GM13977 (cell line): ENCODE measurements at places on chromosomes 2 and 18.

DNA sequence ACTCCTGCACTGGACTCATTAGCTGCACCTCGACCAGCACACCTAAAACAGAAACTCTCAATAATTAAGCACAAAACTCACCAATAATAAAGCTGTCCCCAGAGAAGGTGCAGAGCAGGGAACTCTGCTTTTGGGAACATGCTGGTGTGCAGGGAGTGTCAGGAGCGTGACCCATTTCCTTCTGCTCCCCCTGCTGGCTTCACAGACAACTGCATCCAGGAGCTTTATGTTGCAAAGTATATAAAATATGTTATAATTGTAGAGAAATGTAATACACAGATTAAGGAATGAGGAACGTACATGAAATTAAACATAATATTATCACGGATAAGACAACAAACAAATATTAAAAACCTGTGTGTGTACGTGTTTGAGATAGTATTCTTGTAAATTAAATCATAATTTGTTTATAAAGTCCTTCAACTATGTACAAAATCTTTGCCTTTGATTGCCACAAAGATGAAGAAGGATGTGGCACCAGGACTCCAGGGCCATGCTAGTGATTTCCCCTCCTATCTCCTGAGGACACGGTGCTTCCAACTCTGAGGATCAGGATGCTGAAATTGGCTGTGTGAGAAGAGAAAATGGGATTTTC, 68.6 kb upstream of the MAL start:
- peak; percentile 54 for DNase-seq

- DNase-seq: no peak
These were observed 175.7 kb upstream of the TANK start for GRCh38 chr2:160984426-160985077.

DNA sequence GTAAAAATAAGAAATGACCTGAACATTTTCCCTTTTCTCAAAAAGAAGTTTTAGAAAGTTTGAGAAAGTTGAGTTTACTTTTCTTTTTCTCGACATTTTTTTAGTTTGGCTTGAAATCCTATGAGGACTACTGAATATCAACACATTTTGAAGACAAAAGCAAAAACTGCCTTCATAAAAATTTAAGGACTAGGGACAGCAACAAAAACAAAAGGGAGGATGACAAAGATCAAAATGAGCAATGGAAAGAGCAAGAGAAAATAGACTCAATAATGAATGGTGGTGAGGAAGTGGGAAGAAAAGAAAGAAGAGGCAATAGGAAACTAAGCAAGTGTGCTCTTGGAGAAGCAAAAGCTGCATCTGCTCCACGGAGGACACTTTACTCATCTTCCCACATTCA, 82.5 kb downstream of the ABCA12 start:
- DNase-seq: no peak

GRCh38 chr2:160332318-160332717, 132.2 kb upstream of the ITGB6 start:
- no peak for DNase-seq

GRCh38 chr2:138948070-138948539, 167.9 kb upstream of the NXPH2 start:
- DNase-seq: peak; percentile 8

GRCh38 chr2:208228476-208228875, 26.4 kb downstream of the IDH1 start:
- no peak for DNase-seq

GRCh38 chr2:151979694-151980093, 119.2 kb downstream of the CACNB4 start:
- no peak for DNase-seq

- no peak for DNase-seq
These were observed 624.7 kb downstream of the TDRD15 start for GRCh38 chr2:21748501-21748900.

DNA sequence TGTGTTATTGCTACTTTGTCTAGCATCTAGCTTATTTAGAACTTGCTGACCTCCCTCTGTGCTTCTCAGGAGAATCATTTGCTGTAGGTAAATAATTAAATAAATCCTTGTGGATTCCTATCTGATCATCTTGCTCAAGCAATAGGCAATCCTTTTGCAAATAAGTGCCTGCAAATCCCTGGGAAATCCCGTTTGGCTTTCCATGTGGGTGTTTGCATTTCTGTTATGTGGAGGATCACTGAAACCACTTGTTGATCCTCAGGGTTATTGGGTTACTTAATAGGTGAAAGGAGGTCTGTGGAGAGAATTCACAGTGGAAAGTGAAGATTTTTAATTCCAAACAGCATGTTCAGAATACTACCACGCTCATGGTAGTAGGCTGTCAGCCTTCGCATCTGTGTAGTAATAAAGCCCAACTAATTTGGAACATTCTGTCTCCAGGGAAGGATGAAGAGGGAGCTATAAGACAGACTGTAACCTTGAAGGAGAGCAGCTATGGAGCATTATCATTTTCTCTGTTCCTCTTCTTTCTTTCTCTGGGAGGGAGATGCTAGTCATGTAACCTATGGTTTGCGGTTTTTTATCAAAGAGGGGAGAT, 72.5 kb downstream of the GULP1 start:
- DNase-seq: no peak

DNA sequence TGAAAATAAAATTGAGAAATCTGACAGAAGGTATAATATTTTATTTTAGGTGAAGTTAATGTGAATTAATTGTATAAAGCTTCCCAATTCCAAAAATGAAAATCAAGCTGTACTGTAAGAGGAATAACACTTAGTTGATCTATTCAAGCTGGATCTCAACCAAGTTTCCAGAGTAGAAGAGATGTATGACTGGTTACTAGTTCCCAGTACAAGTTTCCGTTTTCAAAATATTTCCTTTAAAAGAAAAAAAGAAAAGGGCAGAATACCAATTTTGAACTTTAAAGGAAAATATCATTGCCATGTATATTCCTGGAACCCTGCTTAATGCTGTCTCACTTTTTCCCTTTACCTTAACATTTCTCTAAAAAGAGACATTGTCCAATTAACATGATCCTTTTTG, 308.5 kb downstream of the IRS1 start:
- no peak for DNase-seq

- DNase-seq: no peak
These were observed 468.4 kb upstream of the HNRNPA3 start for GRCh38 chr2:176744146-176744545.

DNA sequence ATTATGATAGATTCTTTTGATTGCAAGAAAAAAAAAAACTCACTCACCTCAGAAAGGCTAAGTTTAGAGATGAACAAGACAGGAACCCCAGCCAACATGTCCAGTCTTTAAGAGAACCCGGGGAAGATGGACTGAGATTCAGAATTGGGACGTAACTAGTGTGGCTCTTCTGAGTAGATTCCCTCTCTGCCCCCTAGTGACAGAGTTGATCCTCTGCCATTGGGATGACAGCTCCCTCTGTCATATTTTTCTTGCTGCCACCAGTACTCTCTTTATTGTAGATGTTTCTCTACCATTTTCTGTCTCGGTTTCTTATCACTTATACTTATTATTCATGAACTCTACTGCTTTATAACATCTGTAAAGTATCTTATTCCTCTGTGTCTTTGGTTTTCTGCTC, 77.7 kb downstream of the GULP1 start:
- peak; percentile 15 for DNase-seq

DNA sequence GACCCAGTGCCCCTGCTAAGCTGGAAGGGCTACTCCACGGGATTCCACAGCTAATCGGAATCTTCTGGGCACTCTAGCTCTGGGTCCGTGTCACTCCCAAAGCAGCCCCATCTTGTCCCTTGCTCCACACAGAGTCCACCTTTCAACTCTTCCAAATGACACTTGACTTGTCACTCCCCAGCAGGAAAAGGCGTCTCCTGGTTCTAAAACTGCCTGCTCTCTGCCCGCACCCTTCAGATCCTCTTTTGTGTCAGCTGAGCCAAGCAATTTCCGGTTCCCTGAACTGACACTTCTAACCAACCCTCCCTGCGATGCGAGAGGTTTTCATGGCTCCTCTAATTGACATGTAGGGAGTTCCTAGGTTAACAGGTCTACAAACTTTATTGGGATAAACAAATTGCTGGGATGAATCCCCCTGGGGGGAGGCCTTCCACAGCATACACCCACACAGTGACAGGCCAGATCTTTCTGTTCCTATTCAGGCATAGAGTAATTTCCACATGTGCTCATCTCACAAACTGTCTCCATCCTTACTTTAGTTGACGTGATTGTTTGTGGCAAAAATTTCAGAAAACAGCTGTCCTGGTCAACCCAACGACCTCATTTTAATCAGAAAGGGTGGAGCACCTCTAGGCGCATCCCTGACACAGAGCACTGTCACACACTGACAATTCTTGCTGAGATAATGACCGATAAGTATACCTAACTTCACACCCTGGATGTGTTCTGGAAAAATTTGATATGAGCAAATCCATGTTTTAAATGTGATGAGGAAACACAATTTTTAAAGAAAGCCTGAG, 104.9 kb downstream of the RBMS1 start:
- no peak for DNase-seq

DNA sequence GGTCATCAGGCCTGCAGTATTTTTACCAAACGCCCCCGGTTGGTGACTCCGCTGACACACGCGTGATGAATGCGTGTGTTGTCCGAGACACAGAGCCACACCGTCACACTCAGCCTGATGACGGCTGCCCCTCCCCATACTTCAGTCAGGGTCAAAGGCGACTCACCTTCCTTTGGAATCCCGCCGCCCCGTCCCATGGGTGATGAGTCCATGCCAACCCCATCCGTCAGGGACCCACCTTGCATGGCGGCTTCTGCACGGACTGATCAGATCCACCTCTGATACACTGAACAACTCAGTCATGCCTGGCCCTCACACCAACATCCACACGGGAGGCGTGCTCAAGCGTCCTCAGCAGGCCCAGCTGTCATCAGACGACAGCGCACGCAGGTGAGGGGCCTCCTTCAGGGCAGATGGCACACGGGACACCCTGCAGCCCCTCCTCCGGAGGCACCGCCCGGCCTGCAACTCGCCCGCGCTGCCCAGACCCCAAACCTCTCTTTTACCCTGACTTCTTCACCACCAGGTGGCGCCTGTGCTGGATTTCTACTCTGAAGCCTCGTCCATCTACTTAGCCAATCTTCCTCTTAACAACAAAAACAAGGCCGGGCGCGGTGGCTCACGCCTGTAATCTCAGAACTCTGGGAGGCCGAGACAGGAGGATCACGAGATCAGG, 89.2 kb downstream of the ZNF516 start:
- peak; percentile 72 for DNase-seq

DNA sequence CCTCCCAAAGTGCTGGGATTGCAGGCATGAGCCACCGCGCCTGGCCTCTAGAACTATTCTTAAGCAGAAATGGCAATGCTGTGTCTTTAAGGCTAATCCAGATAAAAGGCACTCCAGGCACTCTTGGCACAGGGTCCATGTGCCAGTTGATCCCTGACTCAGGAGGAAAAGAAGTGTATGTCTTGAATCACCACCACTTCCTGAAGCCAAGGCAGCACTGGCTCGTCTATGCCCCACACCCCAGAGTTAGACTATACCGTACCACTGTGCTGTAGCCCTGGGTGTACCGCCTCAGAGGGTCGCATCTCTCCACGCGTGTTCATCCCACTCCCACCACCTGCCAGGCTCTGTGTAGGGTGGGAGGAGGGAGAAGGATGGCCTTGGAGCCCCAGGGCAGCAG, 9.0 kb downstream of the TNFRSF11A start:
- no peak for DNase-seq

DNA sequence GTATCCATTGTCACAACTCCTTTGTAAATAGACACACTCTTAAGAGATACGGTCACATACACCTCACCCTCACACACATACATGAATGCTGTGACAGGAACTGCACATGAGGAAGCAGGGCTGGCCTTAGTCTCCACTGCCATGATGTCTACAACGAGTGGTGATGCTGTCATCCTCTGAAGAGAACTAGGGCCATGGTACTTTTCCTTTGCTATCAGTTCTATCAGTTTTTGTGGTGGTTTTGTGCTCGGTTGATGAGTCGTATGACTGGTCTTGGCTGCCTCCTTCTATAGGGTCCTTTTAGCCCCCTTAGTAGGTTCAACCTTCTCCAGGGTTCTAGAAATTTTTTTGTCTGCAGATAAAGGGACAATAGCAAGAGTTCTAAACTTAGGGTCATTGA, 66.0 kb downstream of the MYO3B start:
- no peak for DNase-seq

DNA sequence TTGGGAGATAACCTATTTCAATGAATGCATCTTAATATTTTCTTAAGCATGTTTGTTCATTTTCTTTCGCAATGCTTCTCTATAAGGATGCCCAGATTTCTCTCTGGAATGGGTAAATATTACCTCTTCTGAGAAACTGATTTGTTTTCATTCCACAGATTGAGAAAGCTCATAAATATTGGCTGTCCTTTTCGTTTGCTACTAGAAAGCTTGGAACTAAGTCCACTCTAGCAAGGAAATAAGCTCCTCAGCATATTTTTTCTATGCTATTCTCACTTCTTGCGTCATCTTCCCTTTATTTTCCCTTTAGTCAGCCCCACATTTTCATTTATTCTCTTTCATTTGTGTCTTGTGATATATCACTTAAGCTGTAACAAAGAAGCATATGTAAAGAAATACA, 76.3 kb downstream of the ANTXR1 start:
- DNase-seq: no peak

- DNase-seq: no peak
These were observed 11.3 kb downstream of the LCT start for GRCh38 chr2:135825550-135826176.

- DNase-seq: no peak
These were observed 11.2 kb downstream of the MREG start for GRCh38 chr2:216002101-216002678.

GRCh38 chr2:189372688-189373257, 68.5 kb upstream of the WDR75 start:
- DNase-seq: no peak

DNA sequence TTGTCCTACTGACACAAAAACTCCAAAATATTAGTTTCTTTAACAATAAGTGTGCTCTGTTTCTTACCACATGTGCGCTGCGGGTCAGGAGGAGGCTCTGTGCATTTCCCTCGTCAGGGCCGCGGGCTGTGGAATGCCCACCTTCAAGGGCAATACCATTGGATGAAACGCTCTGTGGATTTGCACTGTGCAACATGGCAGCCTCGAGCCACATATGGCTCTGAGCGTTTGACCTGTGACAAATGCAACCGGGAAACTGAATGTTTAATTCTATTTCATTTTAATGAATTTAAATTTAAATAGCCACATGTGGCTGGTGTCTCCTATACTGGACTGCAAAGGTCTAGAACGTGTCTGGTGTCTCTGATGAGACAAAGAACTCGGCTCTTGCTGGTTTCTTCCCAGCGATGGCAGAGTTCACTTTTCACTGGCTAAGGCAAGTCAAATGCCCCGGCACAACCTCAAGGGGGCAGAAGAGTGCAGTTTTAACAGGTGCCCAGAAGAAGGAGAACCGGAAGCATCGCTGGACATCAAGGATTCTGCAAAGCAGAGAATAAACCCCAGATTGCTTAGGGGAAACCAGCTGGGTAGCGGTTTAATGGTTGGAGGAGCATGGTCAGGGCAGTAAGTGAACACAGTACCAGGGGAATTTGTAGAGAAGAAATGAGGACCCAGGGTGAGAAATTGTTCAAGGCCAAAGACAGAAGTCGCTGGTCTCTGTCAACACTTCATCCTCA, 37.0 kb upstream of the TMEM18 start:
- DNase-seq: peak; percentile 76

- DNase-seq: no peak
These were observed 266.8 kb upstream of the LYPD1 start for GRCh38 chr2:132936791-132937190.

GRCh38 chr2:27147935-27148334, 869 bp upstream of the TCF23 start:
- DNase-seq: no peak
